ENCODE measurements at places on chromosomes 11 and 22.
A peak's percentile ranks its signal among the peaks of the same experiment; 100 is the strongest.

GRCh38 chr11:24514219-24514594 is 17.4 kb downstream of the LUZP2 start:
- DNase-seq, result no peak

DNA sequence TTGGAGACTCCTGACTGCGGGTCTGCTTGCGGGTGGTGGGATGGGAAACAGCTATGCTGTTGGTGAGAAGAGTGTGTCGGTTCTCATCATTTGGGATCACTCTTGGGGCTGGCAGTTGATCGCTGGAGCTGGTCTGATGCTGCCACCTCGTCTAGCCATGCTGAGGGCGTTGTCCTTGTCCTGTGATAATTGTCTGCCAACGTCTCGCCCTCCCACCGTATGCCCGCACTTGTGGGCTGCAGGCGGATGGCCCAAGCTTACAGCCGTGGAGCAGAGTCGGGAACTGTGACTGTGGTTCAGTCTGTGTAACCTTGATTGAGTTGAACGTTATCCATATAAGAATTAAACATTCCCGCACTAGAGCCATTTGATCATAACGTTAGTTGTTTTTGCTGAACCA is 204.4 kb downstream of the TBC1D22A start:
- DNase-seq, result no peak

- DNase-seq, result no peak
Observed at GRCh38 chr22:37760152-37760551, 47.6 kb upstream of the GCAT start.

DNA sequence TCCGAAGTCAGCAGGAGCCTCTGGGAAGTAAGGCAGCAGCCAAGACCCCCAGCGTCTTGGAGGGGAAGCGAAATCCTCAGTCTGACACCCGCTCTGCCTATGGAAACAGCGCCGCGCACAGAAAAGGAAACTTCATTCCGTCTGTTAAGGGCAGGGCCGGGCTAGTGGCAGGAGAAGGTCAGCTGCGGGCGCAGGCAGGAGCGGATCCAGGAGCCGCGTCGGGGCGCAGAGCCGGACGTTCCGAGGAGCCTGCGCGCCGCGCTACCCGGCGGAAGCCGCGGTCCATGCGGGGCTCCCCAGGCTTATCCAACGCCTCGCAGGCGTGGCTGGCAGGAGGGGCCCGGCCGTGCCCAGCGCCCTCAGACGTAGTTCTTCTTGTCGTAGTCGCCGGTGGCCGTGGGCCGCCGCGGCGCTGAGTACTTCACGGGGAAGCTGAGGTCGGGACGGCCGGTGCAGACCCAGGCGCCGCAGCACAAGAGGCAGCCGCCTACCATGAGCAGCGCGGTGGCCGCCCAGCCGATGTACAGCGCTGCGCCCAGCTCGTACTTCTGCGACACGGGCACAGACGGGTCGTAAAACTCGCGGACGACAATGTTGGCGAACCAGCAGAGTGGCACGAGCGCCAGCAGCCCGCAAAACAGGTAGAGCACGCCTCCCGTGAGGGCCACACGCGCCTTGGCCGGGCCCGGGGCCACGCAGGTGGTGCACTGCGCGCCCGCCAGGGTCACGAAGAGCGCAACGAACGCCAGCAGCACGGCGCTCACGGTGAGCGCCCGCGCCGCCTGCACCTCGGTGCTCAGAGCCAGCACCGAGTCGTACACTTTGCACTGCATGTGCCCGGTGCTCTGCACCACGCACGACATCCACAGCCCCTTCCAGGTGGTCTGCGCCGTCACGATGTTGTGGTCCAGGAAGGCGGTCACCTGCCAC is 705 bp downstream of the CLDN5 start:
- no peak for DNase-seq

- DNase-seq, result no peak
Observed at GRCh38 chr22:46068593-46069491, 81.5 kb upstream of the PPARA start.

- DNase-seq, result no peak
Observed at GRCh38 chr11:108599978-108600377, 6.4 kb upstream of the EXPH5 start.

GRCh38 chr11:134669796-134670195 is 257.8 kb upstream of the B3GAT1 start:
- no peak for DNase-seq

- DNase-seq, result no peak
Observed at GRCh38 chr11:109993786-109994185, 99.4 kb upstream of the ZC3H12C start.

DNA sequence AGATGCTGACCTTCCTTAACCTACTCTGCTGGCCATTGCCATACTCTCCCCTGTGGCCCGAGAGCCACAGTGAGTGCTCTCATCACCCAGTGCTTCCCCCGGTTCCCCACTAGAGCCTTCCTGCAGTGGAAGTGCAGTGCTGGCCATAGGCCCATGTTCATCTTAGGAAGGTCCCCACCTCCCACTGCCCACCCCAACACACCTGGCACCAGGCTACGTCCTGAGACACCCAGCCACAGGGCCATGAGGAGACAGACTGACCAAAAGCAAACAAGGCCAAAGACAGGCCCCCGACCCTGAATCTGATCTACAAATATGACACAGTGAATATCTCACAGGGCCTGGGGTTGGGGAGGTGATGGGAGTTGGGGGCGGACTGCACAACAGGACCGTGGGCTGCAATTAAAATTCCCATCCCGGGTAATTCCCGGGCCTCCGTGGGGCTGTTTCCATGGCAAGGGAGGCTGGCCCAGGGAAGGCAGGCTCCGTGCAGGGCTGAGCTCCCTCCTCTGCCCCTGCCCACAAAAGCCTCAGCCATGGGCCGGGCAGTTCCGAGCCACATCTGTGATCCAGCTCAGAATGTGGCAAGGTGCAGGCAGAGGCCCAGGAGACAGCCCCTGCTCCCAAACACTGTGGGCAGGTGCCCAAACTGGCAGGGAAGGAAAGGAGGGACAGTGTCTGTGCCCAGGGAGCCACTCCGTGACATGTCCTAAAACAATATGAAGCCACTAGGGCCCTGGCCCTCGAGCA is 5.1 kb upstream of the CHST1 start:
- DNase-seq, result no peak

- DNase-seq, result no peak
Observed at GRCh38 chr11:74506823-74507222, 13.3 kb upstream of the LIPT2 start.

- no peak for DNase-seq
Observed at GRCh38 chr11:44632466-44633123, 67.1 kb downstream of the CD82 start.

DNA sequence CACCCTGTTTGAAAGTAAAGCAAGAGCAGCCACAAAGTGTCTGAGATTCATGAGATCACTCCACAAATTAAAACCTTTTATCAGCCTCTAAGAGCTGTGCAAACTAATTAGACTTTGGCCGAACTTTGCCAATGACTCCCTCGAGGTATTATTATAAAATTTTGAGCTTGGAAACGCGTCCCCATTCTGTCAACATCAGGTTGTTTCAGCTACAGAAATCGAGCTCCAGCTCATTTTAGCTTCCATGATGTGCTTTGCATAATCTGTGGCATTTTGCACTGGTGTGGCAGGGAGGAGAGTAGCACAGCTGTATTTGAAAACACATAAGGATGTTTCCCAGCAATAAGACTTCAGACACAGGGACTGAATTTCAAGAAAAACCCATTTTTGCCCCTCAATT is 872.2 kb downstream of the NTM start:
- no peak for DNase-seq

GRCh38 chr22:47421846-47422245 is 659.4 kb downstream of the TBC1D22A start:
- DNase-seq, result no peak

- DNase-seq, result no peak
Observed at GRCh38 chr11:1694846-1695547, 2.0 kb upstream of the KRTAP5-6 start.

DNA sequence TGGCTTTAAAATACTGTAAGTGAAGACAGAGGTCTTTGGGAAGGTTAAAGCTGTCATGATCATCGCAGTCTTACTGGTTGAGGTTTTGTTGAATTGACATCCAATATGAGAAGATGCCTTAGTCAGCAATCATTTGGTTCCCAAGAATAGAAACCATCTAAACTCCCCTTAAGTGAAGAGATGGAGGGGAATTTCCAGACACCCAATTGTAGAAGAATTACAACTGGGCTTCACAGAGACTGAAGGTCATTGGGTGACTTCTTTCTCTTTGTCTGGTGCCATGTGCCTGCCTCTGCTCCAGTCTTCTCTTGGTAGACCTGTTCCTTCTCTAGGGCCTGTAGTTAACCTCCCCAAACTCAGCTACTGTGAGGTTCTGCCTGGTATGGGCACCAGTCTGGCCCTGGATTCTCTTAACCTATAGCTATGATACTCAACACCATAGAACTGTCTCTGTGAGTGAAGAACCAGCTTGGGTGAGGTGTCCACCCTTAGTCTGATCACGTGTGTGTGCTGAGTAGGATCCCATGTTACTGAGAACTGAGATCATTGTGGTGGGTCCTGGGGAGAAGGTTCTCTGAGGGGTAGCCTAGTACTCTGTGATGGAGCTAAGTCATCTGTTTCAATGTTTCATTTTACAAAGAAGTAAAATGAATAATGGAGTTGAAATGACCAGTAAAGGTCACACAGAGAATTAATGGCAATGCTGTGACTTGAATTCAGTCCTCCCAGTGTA is 182.5 kb downstream of the CSNK2A3 start:
- no peak for DNase-seq

- no peak for DNase-seq
Observed at GRCh38 chr11:68309621-68310185, 2.7 kb upstream of the LRP5 start.

- no peak for DNase-seq
Observed at GRCh38 chr11:47669856-47670255, 27.5 kb upstream of the MTCH2 start.

GRCh38 chr11:34074391-34074790 is 22.9 kb downstream of the CAPRIN1 start:
- DNase-seq, result no peak

DNA sequence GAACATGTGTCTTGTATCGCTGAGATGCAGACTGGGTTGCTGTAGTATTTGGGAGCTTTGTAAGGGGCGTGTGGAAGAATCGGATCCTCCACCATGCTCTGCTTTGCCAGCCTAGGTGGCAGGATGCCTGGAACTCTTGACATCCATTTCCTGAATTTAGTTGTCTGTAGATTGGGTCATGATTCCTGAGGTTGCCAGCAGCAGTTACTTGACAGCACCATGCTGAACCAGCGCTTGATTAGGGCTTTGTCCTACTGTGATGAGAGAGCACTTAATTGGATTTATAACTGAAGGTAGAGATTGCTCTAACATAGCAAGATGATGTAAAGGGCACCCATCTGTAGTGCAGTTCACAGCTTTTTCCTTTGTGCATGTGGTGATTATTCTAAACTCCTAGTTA is 75.6 kb upstream of the HORMAD2 start:
- DNase-seq, result no peak

DNA sequence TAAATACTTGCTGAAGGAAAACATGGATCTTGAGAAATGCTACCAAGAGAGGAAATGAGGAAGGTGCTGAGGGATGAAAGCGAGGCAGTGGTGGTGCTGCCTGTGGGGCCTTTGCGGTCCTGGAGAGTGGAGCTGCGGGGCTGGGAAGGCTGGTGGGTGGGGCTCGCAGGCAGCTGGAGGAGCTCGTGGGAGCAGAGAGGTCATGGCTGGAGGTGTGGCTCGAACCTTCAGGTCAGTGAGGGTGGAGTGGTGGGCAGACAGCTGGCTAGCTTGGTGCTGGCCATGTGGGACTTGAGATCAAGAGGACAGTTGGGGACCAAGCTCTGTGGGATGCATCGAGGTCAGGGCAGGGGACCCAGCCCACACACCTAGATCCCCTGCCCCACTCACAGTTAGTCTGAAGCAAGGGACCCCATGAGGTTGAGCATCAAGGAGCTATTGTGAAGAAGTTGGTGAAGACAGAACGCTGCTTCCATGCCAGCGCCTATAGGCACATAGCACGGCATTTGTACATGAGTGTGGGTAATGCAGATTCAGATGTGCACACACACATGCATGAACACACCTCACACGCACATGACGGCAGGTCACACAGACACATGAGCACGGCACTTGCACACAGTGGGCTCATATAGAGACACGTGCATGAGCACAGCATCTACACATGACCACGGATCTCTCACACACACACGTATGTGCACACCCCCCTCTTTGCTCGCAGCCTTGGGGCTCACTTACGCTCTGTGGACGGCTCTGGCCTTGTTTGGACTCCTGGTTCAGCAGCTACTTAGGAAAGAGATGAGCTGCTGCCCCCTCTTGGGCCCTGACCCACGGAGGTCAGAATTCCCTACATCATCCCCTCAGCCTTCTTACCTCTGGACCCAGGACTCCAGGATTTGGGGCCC is 30.4 kb downstream of the SHANK3 start:
- DNase-seq, result no peak

DNA sequence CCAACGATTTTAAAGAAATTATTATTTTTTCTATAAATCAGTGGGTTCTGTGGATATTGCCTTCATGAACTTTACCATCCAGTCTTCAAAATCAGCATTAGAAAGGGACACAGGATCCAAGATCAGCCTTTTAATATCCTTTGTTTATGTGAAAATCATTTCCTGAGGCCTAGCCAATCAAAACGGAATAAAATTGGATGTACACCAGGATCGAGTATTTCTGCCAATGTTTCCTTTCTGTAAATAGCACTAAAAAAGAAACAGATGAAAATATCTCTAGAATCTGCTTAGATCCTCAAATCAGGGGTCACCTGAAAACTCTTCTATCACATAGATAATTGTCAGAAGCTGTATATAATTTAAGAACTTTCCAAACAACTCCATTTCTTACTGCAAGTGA is 1598.5 kb downstream of the LRRC4C start:
- DNase-seq, result no peak

DNA sequence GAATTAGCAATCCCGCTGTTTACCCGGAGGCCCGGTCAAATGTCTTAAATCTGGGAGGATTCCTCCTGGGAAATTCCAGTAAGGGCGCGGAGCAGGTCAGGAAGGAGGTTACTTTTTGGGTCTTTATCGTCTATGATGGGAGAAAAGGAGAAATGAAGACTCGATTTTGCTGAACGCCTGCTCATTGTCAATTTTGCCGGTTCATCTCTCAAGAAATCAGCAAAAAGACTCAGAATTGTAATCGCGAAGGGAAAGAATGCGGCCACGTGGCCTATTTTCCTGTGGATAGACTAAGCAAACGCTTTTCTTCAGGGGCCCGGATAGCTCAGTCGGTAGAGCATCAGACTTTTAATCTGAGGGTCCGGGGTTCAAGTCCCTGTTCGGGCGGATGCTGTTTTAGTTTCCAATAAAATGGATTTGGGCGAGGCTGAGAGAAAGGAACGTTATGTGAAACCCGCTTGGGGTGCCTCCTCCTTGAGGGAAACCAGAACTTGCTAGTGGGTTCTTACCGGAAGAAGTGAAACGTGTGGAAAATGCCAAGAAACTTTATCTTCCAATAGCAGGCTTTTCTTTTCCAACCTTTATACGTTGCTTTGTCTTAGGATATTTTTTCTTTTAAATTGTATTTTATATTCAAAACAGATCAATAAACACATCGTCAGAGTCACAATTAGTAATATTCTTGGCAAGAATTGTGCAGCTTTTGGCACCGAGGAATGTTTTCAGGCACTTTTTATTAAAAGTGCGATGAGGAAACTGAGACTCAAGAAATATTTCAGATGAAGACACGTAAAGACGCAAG is 45.0 kb downstream of the OR4D9 start:
- peak; percentile 32 for DNase-seq

GRCh38 chr11:95585069-95585751 is 204.4 kb downstream of the FAM76B start:
- DNase-seq, result no peak

GRCh38 chr22:23062616-23063538 is 7.4 kb upstream of the GNAZ start:
- DNase-seq, result no peak

- DNase-seq, result no peak
Observed at GRCh38 chr11:130737866-130738431, 178.3 kb downstream of the SNX19 start.

All from stimulated activated CD8-positive, alpha-beta memory T cell treated with anti-CD3 and anti-CD28 coated beads, Interleukin-15, amount 100 ng/mL, for 4 hours (primary cell).